Upper lobe of right lung (tissue), 1 donor: ENCODE measurements at places on chromosomes 11 and 22. TPM values are rescaled to one million over a fixed set of nuclear protein-coding genes. Genes with fewer than 3 reads are reported as not detected.

TMEM45B gene
- total RNA-seq, result 16.4 TPM

RHOD gene
- 16.7 TPM for total RNA-seq

PCF11 gene
- total RNA-seq, result 54.5 TPM

ACCSL gene
- not detected for total RNA-seq

DNAJB7 gene
- not detected for total RNA-seq

EFCAB6 gene
- total RNA-seq, result 3.6 TPM

SYCE3 gene
- not detected for total RNA-seq

XKR3 gene
- total RNA-seq, result not detected

JAML gene
- total RNA-seq, result 87.9 TPM

SMCO4 gene
- 55.7 TPM for total RNA-seq

TRIM64C gene
- total RNA-seq, result not detected

C11orf97 gene
- total RNA-seq, result not detected

BIRC3 gene
- total RNA-seq, result 23.0 TPM

ARFIP2 gene
- 36.4 TPM for total RNA-seq

TPBGL gene
- 0.64 TPM for total RNA-seq
